ENCODE measurements at places on chromosomes 5 and 9.
A peak's percentile ranks its signal among the peaks of the same experiment; 100 is the strongest.

GRCh38 chr5:162289489-162289888, 221.9 kb downstream of the GABRG2 start:
- DNase-seq = no peak

DNA sequence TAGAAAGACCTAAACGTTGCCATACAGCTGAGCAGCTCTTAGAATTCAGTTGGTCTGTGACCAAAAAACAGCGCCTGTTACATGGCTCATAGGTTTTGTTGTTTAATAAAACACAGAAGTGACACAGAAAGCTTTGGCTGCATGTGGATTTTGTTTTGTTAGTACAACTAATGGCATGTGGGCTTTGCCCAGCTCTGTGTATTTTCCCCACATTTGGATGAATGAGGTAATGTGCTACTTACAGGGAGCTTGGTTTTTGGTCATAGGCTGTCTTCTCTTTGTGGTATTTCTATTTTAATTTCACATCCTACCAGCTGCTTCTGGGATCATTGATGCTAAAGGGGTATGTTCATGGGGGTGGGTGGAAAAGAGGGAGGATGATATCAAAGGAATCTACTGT, 37.0 kb upstream of the POU4F3 start:
- DNase-seq = no peak

DNA sequence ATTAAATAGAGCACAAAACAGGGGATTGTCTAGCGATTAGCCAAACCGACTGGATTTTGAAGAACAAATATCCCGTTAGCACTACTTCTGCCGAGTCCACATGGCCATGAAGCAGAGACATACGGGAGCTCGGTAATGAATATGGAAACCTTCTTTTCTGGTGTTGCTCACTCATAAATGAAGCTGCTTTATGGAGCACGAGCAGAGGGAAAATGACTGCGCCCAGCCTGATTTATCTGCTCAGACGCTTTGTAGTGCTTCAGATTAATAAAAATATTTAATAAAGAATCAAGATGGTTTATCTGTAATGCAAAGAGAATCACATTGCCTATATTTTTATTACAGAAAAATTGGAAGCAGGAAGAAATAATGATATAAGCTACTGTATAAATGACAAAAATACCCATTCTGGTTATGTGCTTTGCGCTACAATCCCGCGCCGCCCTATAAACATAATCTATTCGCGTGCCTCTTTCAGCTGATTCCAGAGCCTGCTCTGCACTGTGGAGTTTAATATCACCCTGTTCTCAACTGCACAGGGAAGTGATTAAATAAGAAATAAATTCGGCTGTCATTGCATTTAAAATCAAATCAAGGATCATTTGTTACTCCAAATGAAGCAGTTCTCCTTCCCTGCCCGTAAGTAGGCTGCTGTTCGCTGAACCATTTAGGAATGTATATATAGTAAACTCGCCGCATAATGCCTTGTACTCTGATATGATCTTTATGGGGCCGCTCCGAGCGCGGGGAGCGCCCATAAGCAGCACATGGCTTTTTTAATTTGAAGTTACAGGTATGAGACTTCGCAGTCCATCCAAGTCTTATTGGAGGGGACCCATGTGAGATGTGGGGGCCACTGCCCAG, 22.3 kb upstream of the UBAC1 start:
- DNase-seq = no peak

- peak; percentile 5 for DNase-seq
These were observed 112.8 kb downstream of the EMB start for GRCh38 chr5:50328193-50328729.

DNA sequence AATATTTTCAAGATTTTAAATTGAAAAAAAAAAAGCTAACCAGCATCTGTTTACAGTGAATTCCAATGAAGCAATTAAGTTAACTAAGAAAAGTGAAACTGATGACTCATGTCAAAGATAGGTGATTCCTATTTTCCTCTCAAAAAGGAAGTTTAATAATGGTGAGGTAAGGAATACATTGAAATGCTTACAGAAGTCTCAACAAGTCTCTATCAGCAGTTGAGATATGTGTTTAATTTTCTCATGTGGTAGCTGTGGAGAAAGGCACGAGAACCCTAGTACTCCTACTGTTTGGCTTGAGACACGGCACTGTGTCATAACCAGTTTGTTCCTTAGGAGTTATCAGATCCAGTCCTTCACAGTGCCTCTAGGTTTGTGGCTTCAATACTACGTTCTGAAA, 114.5 kb downstream of the SLC25A46 start:
- DNase-seq = no peak

DNA sequence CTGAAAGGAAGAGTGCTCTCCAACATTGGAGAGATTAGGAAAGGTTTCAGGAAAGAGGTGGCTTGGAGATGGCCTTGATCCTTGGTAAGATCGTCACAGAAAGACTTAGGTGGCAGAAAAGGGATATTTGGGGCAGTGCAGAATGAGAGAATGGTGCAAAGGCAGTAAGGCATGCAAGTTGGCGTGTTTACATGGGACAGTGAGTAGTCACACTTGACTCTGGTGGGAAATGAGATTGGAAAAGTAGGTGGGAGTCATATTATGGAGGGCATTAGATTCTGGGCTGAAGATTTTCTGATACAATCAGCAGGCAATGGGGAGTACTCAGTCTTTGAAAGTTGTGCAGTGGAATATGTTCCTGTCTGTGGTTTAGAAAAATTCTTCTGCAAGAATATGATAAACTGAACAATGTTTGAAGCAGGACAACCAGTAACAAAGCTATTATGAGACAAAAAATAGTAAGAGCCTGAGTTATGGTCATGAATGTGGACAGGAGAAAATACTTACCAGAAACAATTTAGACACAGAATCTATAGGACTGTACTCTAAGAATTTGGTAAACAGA, 76.2 kb upstream of the ANKRD55 start:
- no peak for DNase-seq

- no peak for DNase-seq
These were observed 293.0 kb downstream of the CDH12 start for GRCh38 chr5:22560147-22560546.

GRCh38 chr5:53257806-53258373, 148.3 kb upstream of the MOCS2 start:
- no peak for DNase-seq

DNA sequence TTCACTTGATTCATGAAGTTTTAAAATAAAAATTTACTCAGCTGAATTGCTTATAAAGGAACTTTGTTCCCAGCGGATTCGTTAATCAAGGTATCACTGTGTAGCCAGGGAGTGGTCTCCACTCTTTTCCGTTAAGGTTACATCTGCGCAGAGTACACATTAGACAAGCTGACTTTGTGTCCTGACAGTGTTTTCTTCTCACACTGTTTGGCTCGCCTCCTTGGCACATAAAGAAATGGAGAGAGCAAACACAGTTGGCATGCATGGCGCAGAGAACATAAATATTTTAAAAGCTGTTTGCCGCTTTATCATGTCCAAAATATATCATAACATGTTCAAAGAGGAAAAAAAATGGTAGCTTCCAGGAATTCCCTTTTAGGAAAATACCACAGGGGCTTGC, 153.2 kb downstream of the EDIL3 start:
- DNase-seq = no peak

GRCh38 chr5:80067531-80068245, 32.5 kb downstream of the THBS4 start:
- no peak for DNase-seq

DNA sequence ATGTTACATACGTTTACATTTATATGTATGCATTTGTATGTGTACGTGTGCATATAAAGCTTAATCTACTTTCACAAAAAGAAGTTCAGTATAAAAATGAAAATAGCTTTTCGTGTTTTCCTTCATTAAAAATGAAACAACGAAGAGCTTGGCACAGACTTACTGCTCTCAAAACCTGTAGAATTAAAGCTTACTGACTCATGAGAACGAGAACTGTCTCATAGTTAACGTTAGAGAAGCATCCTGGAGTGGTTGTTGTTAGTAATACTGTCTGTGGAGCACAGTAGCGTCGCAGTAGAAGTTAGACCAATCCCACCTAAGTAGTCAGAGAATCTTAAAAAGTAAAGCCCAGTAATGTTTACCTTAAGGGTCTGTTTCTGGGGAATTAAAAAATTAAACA, 1.3 kb downstream of the MAT2B start:
- DNase-seq = peak; percentile 36

DNA sequence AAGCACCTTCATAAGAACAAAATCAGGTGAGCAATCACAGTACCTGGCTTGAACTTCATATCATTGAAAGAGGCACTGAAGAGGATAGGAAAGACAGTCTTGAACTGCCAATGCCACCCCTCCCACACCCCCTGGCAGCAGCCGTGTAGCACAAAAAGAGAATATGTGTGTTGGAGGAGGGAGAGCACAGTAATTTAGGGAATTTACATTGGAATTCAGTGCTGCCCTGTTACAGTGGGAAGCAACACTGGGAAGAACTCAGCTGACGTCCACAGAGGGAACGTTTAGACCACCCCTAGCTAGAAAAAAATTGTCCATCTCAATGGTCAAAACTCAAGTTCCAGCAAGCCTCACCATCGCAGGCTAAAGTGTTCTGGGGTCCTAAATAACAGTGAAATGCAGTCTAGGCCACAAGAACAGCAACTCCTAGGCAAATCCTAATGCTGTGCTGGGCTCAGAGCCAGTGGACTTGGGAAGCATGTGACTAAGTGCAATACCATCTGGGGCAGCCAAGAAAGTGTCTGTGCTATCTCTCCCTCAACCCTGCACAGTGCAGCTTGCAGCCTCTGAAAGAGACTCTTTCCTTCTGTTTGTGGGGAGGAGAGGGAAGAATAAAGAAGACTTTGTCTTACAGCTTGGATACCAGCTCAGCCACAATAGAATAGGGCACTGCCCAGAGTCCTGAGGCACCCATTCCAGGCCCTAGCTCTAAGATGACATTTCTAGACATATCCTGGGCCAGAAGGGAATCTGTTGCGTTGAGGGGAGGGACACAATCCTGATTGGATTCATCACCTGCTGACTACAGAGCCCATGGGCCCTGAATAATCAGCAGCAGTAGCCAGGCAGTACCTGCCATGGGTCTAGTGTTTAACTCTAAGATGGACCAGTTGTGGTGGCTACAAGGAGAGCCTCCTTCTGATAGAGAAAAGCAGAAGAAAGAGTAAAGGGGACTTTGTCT, 62.1 kb upstream of the VLDLR start:
- DNase-seq = no peak

DNA sequence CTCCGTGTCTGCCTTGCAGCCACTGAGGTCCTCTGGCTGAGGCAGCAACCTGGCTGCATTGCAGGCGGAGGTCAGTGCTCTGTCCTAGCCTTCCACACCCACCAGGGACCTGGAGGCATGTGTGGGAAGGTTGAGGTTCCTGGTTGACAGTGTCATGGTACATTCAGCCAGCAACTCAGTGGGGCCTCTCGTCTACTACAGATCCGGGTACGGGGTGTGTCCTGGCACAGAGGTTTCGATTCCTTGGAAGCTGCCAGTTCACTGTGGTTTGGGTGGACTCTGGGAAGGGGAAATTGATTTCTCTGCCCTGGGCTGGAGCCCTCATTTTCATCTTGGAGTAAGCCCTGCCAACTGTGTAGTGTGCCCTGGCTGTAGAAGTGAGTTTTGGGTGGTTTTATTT, 45.1 kb downstream of the PDE8B start:
- DNase-seq = no peak

DNA sequence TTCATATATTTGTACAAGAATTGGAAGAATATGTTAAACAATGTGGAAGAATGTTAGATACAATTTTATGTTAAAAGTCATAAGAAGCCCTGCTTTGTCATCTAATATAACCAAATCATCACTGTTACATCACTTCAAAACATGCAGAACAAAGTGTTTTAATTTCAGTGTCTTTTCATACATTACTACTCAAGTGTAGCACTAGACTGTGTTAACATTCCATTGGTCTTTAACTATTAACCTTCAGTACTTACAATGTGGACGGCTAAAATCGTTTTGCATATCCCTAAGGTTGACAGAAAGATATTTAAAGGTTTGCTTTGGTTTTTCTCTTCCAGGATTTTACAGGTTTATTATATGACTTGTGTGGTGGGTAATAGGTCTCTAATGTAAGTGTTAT, 50.9 kb downstream of the VCAN start:
- DNase-seq = no peak

- no peak for DNase-seq
These were observed 507.6 kb downstream of the SPATA31D1 start for GRCh38 chr9:82495884-82496777.

Measured in activated CD8-positive, alpha-beta T cell treated with anti-CD3 and anti-CD28 coated beads for 36 hours (primary cell).